ENCODE measurements at places on chromosomes 13 and 19.

- DNase-seq, result no peak
Observed at GRCh38 chr13:73063166-73063565, 4.4 kb downstream of the KLF5 start.

GRCh38 chr19:17543986-17544385 lies 11.5 kb upstream of the COLGALT1 start:
- DNase-seq, result no peak

GRCh38 chr19:29260477-29261317 lies 47.7 kb upstream of the UQCRFS1 start:
- peak; percentile 57 for DNase-seq

DNA sequence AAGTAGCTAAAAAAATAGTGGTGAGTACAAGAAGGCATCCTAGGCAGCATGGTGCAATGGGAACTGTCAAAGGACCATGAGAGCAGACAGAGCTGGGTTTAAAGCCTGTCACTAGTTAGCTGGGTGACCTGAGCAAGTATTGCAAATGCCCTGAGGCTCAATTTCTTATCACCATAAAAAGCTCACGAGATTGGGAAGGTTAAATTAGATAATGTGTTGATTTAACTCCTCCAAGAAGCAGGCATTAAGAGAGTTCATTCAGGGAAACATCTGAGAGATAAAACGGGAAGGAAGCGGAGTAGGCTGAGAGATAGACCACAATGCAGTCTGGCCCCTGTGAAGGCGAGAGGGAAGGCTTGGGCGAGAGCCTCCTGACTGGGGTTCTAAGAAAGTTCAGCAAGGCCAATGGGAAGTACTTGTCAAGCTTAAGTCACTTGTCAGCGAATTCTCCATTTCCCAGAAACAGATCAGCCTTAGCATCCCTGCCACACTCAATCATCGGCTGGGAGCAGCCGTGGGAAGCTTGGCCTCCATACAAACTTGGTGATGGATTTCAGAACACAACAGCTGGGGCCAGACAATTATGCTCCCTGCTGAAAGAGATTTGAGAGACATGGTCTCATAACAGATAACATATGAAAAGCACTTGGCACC lies 105.5 kb downstream of the POU4F1 start:
- DNase-seq, result no peak

- no peak for DNase-seq
Observed at GRCh38 chr19:47663435-47663910, 49.7 kb upstream of the EHD2 start.

GRCh38 chr13:85549819-85550218 lies 249.4 kb downstream of the SLITRK6 start:
- DNase-seq, result no peak

DNA sequence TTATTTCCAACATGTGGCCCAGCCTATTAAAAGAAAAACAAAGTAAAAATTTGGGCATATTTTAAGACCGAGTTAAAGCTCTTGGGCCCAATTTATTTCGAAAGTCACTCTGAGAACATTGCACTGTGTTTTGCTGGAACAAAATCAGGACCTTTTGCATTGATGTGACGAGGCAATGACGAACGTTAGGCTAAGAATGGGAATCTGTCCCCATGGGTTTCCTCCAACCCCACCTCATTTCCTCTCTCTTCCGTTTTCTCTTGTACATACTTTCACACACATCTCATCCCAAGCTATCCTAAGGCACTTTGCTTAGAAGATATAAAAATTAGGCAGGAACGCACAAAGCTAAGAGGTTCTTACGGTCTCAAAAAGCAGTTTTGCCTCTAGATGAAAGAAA lies 22.1 kb downstream of the EDNRB start:
- DNase-seq, result no peak

- no peak for DNase-seq
Observed at GRCh38 chr19:30214651-30215051, 157.5 kb upstream of the ZNF536 start.

DNA sequence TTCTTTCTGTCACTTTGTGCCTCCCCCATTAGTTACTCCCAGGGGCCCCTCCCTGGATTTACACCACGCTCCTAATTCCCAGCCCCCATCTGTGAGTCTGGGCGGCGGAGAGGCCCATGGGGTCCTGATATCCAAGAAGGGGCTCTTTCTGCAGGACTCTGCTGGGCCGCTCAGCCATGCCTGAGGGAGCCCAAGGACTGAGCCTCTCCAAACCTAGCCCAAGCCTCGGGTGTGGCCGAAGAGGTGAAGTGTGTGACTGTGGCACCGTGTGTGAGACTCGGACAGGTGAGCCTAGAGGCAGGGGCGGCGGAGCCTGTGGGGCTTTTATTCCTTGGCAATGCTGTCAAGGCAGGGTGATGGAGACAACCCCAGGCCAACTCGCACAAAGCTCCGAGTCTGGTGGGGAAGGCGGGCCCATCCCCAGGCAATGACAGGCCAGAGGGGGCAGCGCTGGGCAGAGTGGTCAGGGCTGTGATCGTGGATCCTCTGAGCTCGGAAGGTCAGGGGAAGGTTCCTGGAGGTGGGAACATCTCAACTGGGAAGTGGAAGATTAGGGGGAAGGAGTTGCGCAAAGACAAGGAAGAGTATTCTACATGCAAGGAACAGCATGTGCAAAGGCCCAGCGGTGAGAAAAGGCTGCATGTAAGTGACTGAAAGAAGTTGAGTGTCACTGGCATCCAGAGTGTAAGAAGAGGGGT lies 1.6 kb downstream of the PLEKHG2 start:
- DNase-seq, result peak; percentile 71

DNA sequence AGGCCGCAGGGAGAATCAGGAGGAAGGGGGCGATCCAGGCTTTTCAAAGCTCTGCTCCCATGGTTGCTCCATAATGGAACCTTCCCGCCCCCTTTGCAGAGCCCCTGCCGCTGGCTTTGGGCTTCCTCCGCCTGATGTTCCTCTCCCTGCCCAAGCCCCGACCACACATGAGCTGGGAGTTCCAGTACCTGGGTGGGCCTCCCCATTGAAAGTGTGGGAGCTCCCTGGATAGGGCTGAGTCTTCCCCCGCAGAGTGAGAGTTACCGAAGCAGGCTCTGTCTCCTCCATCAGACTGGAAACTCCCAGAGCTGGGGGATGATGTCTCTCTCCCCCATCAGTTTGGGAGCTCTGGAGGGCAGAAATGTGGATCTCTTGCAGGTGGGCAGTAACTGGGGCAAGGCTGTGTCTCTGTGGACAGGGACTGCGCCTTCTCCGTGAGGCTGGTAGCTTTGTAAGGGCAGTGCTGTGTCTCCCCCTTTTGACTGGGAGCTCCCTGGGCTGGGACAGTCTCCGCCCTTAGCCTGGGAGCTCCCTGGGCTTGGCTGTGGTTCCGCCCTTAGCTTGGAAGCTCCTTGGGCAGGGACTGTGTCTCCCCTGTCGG lies 722 bp downstream of the DCAF15 start:
- no peak for DNase-seq

- DNase-seq, result no peak
Observed at GRCh38 chr13:98280176-98280510, 103.1 kb upstream of the RNF113B start.

- no peak for DNase-seq
Observed at GRCh38 chr13:73240193-73240592, 181.4 kb downstream of the KLF5 start.

GRCh38 chr13:43483930-43484329 lies 302.8 kb downstream of the ENOX1 start:
- no peak for DNase-seq

GRCh38 chr19:38046254-38047048 lies 139.4 kb downstream of the SIPA1L3 start:
- no peak for DNase-seq

DNA sequence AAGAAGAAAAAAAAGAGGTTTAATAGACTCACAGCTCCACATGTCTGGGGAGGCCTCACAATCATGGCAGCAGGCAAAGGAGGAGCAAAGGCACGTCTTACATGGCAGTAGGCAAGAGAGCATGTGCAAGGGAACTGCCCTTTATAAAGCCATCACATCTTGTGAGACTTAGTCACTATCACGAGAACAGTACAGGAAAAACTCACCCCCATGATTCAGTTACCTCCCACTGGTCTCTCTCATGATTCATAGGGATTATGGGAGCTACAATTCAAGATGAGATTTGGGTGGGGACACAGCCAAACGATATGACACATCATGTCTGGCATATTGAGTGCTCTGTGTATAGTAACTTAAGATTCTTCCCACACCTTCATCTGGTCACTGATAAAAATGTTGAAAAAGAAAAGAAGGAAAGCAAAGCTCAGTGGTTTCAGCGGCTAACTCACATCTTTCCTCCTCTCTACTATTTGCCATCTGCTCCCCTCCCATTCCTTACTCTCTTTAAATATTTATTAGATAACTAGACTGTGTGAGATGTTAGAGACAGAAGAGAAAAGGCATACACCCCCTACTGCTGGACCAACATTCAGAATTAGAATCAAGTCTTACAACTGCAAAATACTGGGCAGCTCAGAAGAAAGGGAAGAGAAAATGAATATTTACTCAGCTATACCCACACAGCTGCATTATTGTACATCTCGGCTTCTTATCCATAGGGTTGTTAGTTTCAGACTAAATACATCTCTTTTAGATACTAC lies 60.1 kb upstream of the AKAP11 start:
- no peak for DNase-seq

GRCh38 chr19:56094449-56094848 lies 26.6 kb downstream of the ZNF787 start:
- DNase-seq, result no peak

GRCh38 chr19:4393947-4394590 lies 6.3 kb downstream of the SH3GL1 start:
- DNase-seq, result no peak

All from ecto neural progenitor cell (in vitro differentiated cells).